Aorta (tissue), 5 donors: ENCODE measurements at places on chromosomes 4 and X. TPM values are rescaled to one million over a fixed set of nuclear protein-coding genes. Genes with fewer than 3 reads are reported as not detected.

GRCh38 chrX:113192418-113192817 lies 351.8 kb upstream of the AMOT start:
- no peaks in the 10 kb centered on the region for H3K36me3 ChIP-seq
- no peak overlapping the region for H3K27ac ChIP-seq
- no peaks in the 10 kb centered on the region for H3K27me3 ChIP-seq
- H3K4me1 ChIP-seq: no peaks in the 10 kb centered on the region
- no peak for DNase-seq

- H3K4me1 ChIP-seq: no peaks in the 10 kb centered on the region
- H3K4me3 ChIP-seq: no peak overlapping the region
- no peak for DNase-seq
These were observed 1101.0 kb upstream of the PCDH7 start for GRCh38 chr4:29619168-29619567.

GRCh38 chr4:174522183-174523024 lies at the start of gene HPGD:
HPGD (minus strand) TSS chr4:174522488; CDS start chr4:174522451, 37 bp downstream.
- no peaks in the 10 kb centered on the region for H3K36me3 ChIP-seq
- no peak within 1 kb of the TSS for H3K27ac ChIP-seq
- no peaks in the 10 kb centered on the region for H3K4me1 ChIP-seq
- H3K27me3 ChIP-seq: no peaks in the 10 kb centered on the region
- H3K4me3 ChIP-seq: peak within 1 kb of the TSS; percentile 56

GRCh38 chr4:110508827-110509710 lies 33.1 kb downstream of the ENPEP start:
- H3K4me3 ChIP-seq: no peak overlapping the region
- H3K27me3 ChIP-seq: no peaks in the 10 kb centered on the region
- DNase-seq: no peak
- no peak overlapping the region for H3K27ac ChIP-seq
- H3K4me1 ChIP-seq: no peaks in the 10 kb centered on the region

- H3K27ac ChIP-seq: peak overlapping the region; percentile 12
- no peaks in the 10 kb centered on the region for H3K4me1 ChIP-seq
- H3K4me3 ChIP-seq: no peak overlapping the region
- no peak for DNase-seq
- no peaks in the 10 kb centered on the region for H3K36me3 ChIP-seq
- H3K27me3 ChIP-seq: no peaks in the 10 kb centered on the region
These were observed 112.8 kb upstream of the MAP3K15 start for GRCh38 chrX:19628011-19628575.

DNA sequence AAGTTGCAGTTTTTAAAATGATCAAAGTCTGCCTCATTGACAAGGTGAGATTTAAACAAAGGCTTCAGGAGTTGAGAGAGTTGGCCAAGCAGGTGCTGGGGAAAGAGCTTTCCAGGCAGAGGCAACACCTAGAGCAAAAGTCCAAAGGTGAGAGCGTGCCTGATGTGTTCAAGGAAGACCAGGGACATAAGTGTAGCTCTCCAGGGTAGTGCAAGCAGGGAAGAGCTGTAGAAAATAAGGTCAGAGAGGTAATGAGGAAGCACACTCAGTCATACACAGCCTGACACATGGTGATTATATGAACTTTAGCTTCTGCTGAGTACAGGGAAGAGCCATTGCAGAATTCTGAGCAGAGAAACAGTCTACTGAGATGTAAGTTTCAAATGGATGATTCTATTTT lies 265.0 kb upstream of the NWD2 start:
- no peak for DNase-seq
- H3K36me3 ChIP-seq: no peaks in the 10 kb centered on the region
- H3K4me1 ChIP-seq: no peaks in the 10 kb centered on the region
- H3K27ac ChIP-seq: no peak overlapping the region
- H3K4me3 ChIP-seq: no peak overlapping the region

DNA sequence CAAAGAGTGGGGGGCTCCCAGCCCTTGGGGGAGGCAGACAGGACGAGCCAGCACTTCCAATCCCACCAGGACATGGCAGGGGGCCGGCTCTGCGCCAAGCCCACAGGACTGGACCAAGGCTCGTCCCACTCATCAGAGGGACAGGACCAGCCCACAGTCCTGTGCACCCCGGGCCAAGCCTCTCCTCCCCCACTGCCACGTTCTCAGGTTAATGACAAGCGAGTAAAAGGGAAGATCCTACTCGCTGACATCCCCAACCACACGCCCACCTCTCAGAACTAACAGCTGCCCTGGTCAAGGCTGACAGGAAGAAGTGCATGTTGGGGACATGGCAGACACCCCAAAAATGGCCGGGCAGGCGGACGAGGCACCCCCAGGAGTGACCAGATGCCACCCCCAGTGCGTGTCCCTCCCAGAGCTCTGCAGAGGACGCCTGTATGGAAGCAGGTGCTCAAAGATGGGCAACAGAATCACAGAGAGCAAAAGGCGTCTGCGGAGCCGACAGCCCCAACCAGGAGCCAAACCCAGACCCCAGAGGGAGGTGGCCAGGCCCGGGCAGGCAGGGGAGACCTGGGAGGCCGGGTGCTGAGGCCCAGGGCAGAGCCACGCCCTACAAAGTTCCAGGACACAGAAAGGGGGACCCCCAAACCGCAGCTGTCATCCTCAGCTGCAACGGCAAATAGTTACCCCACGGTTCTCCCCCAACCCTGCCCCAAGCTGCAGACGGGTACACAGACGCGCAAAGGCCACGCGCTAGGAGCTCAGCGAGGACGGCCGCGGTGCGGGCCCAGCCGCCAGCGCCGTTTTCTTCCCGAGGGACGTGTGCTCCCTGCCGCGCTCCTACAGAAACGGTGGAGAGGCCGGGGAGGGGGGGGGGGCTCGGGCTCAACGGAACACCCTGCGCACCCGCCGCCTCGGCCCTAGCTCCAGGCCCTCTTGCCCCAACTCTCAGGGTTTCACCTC lies 1.7 kb downstream of the CTBP1 start:
- peak overlapping the region; percentile 76 for H3K4me3 ChIP-seq
- DNase-seq: peak; percentile 80
- H3K4me1 ChIP-seq: no peaks in the 10 kb centered on the region
- no peaks in the 10 kb centered on the region for H3K27me3 ChIP-seq
- H3K36me3 ChIP-seq: no peaks in the 10 kb centered on the region

GRCh38 chr4:156102411-156102810 lies 148.7 kb upstream of the CTSO start:
- H3K27ac ChIP-seq: no peak overlapping the region
- no peak for DNase-seq
- H3K27me3 ChIP-seq: no peaks in the 10 kb centered on the region
- no peak overlapping the region for H3K4me3 ChIP-seq

DNA sequence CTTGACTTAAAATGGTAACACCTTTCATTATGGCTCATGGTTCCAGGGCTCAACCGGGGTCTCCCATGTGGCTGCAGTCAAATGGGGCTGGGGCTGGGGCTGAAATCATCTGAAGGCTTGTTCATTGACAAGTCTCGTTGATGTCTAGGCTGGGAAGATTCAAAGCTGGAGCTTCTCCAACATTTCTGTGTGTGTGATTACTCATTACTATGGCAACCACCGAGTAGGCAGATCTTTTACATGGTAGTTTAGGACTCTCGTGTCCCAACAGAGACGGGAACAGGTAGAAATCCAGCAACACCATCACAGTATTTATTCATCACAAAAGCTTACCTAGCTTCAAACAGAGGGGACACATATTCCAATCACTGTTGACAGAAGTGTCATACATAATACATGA lies 7.8 kb downstream of the YTHDC1 start:
- no peaks in the 10 kb centered on the region for H3K36me3 ChIP-seq
- H3K4me3 ChIP-seq: no peak overlapping the region
- no peak overlapping the region for H3K27ac ChIP-seq
- no peaks in the 10 kb centered on the region for H3K27me3 ChIP-seq
- no peak for DNase-seq
- H3K4me1 ChIP-seq: peaks cover 8% of the 10 kb centered on the region

GRCh38 chr4:112287258-112287989 lies 1.7 kb upstream of the TIFA start:
- no peak overlapping the region for H3K27ac ChIP-seq
- no peak for DNase-seq
- no peaks in the 10 kb centered on the region for H3K27me3 ChIP-seq
- H3K36me3 ChIP-seq: no peaks in the 10 kb centered on the region
- peaks cover 2% of the 10 kb centered on the region for H3K4me1 ChIP-seq

DNA sequence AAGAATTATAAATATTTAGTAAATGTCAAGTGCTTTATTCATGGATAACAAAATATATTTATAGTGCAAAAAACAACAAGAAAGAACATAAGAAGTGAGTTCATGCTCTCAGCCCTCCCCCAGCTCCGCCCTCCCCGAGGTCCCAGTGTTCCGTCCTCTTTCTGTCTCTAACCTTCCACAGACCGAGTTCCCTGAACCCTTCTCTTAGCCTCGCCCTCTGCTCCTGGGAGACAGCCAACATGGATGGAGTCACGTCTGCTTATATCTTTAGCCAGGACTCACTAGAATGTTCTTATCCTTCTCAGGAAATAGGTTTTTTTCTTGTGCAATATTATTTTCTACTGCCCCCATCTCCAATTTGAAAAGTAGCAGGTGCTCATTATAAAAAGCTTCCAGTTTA lies 40.1 kb upstream of the HELT start:
- no peaks in the 10 kb centered on the region for H3K4me1 ChIP-seq

- no peak for DNase-seq
- no peaks in the 10 kb centered on the region for H3K36me3 ChIP-seq
- H3K4me1 ChIP-seq: no peaks in the 10 kb centered on the region
These were observed 309.9 kb downstream of the ARHGAP10 start for GRCh38 chr4:148041606-148042329.

DNA sequence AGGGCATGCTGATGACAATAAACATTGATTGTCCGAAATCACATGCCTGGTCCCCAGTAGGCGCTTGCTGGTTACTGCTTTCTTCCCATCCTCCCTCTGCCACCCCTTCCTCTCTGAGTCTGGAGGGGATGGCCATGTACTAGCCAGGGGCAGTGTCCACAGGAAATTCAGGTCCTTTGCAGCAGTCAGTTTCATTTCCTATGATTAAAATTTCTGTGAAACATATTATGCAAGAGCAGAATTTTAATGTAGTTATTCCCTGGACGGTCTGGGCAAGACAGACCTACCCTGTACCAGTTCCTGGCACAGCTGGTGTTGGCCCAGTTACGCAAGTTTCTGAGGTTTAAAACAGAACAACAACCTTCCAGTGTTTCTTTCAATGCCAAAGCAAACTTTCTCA lies 28.2 kb upstream of the TLR2 start:
- no peaks in the 10 kb centered on the region for H3K27me3 ChIP-seq
- no peaks in the 10 kb centered on the region for H3K4me1 ChIP-seq
- peak; percentile 83 for DNase-seq
- H3K4me3 ChIP-seq: no peak overlapping the region
- H3K27ac ChIP-seq: peak overlapping the region; percentile 65
- H3K36me3 ChIP-seq: no peaks in the 10 kb centered on the region

DNA sequence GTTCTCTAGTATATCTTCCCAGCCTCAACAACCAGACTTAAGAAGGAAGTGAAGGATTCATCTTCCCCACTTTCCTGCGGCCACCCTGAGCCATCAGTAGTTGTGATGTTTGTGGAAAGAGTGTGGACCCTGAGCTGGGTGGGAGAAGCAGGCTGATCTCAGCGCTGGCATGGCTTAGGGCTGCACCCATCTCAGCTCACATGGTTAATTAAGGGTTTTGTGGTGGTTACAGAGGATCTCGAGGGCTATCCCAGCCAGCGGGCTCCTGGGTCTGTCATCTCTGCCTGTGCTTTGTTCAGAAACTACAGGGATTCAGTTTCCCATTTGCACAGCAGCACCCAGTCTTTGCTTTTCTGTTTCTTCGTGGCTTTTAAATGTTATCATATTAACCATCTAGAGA lies 163.4 kb downstream of the PTTG2 start:
- no peak overlapping the region for H3K27ac ChIP-seq
- peaks cover 4% of the 10 kb centered on the region for H3K36me3 ChIP-seq
- DNase-seq: no peak
- H3K27me3 ChIP-seq: no peaks in the 10 kb centered on the region
- H3K4me1 ChIP-seq: no peaks in the 10 kb centered on the region

DNA sequence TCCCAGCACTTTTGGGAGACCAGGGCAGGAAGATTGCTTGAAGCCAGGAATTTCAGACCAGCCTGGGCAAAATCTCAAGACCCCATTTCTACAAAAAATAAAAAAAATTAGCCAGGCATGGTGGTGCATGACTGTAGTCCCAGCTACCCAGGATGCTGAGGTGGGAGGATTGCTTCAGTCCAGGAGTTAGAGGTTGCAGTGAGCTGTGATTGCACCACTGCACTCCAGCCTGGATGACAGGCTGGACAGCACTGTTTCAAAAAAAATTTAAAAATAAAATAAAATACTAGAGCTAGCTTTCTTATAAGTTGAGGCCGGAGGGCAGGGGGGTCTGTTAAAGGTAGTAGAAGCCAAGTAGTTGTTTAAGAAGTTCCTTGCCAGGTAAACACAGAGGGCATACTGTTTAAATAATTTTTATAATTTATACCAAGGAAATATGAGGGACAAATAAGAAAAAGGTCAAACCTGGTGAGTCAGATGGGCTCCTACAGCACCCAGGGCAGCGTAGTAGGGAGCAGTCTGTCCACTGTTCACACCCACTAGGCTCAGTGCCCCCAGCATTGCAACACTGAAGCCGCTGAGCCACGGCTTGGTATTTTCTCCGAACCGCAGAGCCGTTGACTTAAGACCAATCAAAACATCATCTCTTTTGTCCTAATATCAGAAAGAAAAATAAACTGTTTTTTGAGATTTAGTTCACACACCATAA lies 17.3 kb downstream of the COQ2 start:
- no peaks in the 10 kb centered on the region for H3K27me3 ChIP-seq
- DNase-seq: peak; percentile 83
- peaks cover 2% of the 10 kb centered on the region for H3K36me3 ChIP-seq
- no peak overlapping the region for H3K27ac ChIP-seq
- no peaks in the 10 kb centered on the region for H3K4me1 ChIP-seq
- H3K4me3 ChIP-seq: no peak overlapping the region

GRCh38 chrX:38845426-38845825 lies 44.2 kb downstream of the MID1IP1 start:
- no peak overlapping the region for H3K4me3 ChIP-seq
- no peak for DNase-seq
- H3K27ac ChIP-seq: no peak overlapping the region
- no peaks in the 10 kb centered on the region for H3K27me3 ChIP-seq
- no peaks in the 10 kb centered on the region for H3K36me3 ChIP-seq

- no peak overlapping the region for H3K27ac ChIP-seq
- H3K4me3 ChIP-seq: no peak overlapping the region
These were observed 16.3 kb downstream of the PPP2R3B start for GRCh38 chrX:370244-370962.

Gene ASMT
- total RNA-seq: 0.69 TPM

Gene PPARGC1A
- 3.8 TPM for total RNA-seq

Gene SOX3
- total RNA-seq: not detected

Gene MAGEA8
- not detected for total RNA-seq
